Spinal cord (tissue), 10 donors: ENCODE measurements at places on chromosomes 4 and X. TPM values are rescaled to one million over a fixed set of nuclear protein-coding genes. Genes with fewer than 3 reads are reported as not detected.

DNA sequence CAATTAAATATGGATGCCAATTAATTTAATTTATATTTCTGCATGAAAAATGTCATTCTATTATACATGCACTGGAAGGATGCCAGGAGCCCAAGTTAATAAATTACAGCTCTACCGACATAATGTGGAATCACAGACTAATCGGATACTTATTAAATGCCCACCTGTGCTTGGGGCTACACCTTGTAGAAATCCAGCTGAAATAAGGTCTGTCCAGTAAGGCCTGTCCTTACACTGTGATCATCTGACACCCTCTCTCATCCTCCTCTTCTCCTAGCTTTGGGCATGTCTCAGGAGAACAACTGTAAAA, 6.0 kb upstream of the SHISA3 start:
- no peak for DNase-seq
- H3K36me3 ChIP-seq = no peaks in the 10 kb centered on the region
- peaks cover 1% of the 10 kb centered on the region for H3K4me1 ChIP-seq
- H3K27me3 ChIP-seq = peaks cover 15% of the 10 kb centered on the region
- H3K27ac ChIP-seq = no peak overlapping the region
- H3K4me3 ChIP-seq = no peak overlapping the region

DNA sequence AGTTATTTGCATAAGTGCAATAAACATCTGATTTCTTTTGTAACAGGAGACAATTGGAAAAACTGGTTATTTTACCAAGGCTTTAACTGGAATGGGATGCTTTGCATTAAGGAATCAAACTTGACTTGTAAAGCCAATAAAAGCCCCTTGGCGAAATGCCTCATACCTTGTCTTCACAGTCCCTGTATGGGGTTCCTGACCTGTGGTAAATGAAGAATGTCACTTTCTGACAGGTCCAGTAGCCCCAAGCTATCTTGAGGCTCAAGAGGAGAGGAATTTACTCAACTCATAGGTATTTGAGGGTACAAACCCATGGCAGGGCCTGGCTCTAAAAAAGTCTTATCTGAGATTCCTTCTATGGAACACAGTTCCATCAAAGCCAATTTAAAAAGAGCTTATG, 78.0 kb downstream of the ACOX3 start:
- H3K4me3 ChIP-seq = no peak overlapping the region
- no peaks in the 10 kb centered on the region for H3K27me3 ChIP-seq
- peaks cover 3% of the 10 kb centered on the region for H3K4me1 ChIP-seq
- no peak overlapping the region for H3K27ac ChIP-seq
- DNase-seq = no peak
- peaks cover 20% of the 10 kb centered on the region for H3K36me3 ChIP-seq

- no peaks in the 10 kb centered on the region for H3K36me3 ChIP-seq
- peak overlapping the region; percentile 14 for H3K4me3 ChIP-seq
- H3K4me1 ChIP-seq = no peaks in the 10 kb centered on the region
- no peaks in the 10 kb centered on the region for H3K27me3 ChIP-seq
- DNase-seq = peak; percentile 44
- H3K27ac ChIP-seq = peak overlapping the region; percentile 42
These were observed 120.5 kb upstream of the FAT1 start for GRCh38 chr4:186844059-186844681.

DNA sequence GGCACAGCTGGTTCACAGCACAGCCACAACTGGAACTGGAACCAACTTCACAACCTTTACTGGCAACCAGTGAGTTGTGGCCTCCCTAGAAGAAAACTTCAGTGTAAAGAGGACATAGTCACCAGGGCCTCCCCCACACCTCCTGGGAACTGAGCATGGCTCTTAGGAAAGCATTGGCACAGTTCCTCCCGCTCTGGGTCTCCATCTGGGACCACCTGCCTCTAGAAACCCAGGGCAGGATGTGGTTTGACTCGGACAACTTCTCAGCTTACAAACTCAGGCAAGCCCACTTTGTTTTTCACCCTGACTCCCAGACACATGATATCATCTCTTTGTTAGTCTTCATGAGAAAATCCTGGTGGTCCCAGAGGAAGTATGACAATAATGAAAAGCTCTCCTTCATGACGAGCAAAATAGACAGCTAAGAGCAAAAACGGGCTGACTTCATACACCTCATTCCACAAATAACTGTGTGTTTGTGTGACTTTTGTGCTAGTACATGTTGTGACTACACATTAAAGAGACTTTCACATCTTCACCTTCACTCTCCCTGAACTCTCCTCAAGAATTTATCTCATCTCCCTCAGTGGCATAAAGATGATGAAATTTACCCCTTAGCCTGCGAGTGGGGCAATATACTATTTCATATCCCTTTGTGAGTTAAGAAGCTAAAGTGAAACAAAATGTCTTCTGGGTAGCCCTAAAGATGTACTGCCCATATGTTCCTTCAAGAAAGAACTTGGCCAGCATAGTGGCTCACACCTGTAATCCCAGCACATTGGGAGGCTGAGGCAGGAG, 75.4 kb downstream of the SH3KBP1 start:
- peaks cover 2% of the 10 kb centered on the region for H3K27me3 ChIP-seq
- DNase-seq = no peak
- H3K36me3 ChIP-seq = no peaks in the 10 kb centered on the region
- H3K27ac ChIP-seq = no peak overlapping the region
- no peaks in the 10 kb centered on the region for H3K4me1 ChIP-seq

GRCh38 chr4:189048119-189048518, 892.6 kb upstream of the FRG1 start:
- no peak for DNase-seq
- H3K27ac ChIP-seq = no peak overlapping the region
- no peak overlapping the region for H3K4me3 ChIP-seq
- H3K36me3 ChIP-seq = no peaks in the 10 kb centered on the region
- H3K27me3 ChIP-seq = no peaks in the 10 kb centered on the region

DNA sequence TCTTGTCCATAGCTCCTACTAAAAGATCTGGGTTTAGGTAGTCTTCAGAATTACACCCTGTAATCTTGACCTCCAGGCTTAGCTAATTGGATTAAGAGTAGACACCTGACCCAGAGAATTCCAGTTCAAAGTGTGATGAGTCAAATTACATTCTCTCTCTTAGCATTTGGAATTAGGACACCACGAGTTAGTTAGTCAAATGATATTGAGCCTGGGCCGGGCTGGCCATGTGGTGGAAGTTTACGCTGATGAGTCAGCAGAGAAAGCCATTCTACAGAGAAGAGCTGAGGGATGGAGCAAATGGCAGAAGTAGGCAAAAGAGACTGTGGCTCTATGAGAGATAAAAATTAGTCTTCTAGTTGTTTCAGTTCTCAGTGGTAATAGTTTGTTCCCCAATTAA, 31.1 kb downstream of the CEP44 start:
- no peaks in the 10 kb centered on the region for H3K27me3 ChIP-seq
- H3K36me3 ChIP-seq = no peaks in the 10 kb centered on the region
- no peak for DNase-seq
- no peak overlapping the region for H3K4me3 ChIP-seq
- no peaks in the 10 kb centered on the region for H3K4me1 ChIP-seq

GRCh38 chr4:13007802-13008470, 476.2 kb downstream of the RAB28 start:
- H3K4me1 ChIP-seq = no peaks in the 10 kb centered on the region
- DNase-seq = no peak
- no peak overlapping the region for H3K4me3 ChIP-seq
- no peaks in the 10 kb centered on the region for H3K27me3 ChIP-seq
- no peaks in the 10 kb centered on the region for H3K36me3 ChIP-seq

DNA sequence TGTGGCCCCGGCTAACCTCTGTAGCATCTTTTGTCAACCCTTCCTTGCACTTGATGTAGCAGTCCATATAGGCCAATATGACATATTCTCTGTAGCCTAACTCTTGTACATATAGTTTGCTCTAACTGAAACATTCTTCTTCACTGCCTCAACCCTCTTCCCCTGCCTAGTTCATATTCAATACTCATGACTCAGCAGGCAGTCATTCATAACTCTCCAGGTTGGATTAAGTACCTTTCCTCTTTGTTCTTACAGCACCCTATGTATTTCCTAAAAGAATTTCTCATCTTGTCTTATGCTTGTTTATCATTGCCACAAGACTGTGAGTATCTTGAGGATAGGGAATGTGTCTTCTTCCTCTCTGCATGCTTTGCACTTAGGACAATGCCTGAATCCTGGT, 76.9 kb downstream of the TMLHE start:
- H3K4me3 ChIP-seq = no peak overlapping the region
- no peak for DNase-seq
- H3K36me3 ChIP-seq = no peaks in the 10 kb centered on the region
- no peak overlapping the region for H3K27ac ChIP-seq
- H3K4me1 ChIP-seq = no peaks in the 10 kb centered on the region
- H3K27me3 ChIP-seq = no peaks in the 10 kb centered on the region

- H3K4me3 ChIP-seq = no peak overlapping the region
- no peaks in the 10 kb centered on the region for H3K4me1 ChIP-seq
- H3K27ac ChIP-seq = no peak overlapping the region
- DNase-seq = no peak
- H3K27me3 ChIP-seq = no peaks in the 10 kb centered on the region
- peaks cover 3% of the 10 kb centered on the region for H3K36me3 ChIP-seq
These were observed 10.0 kb downstream of the ELMOD2 start for GRCh38 chr4:140533951-140534480.

- H3K27ac ChIP-seq = no peak overlapping the region
- no peak for DNase-seq
- H3K36me3 ChIP-seq = no peaks in the 10 kb centered on the region
- H3K4me3 ChIP-seq = no peak overlapping the region
- no peaks in the 10 kb centered on the region for H3K27me3 ChIP-seq
These were observed 62.6 kb upstream of the TSPAN5 start for GRCh38 chr4:98720871-98721480.

GRCh38 chrX:130625386-130625785, 223.6 kb downstream of the RBMX2 start:
- no peak overlapping the region for H3K27ac ChIP-seq
- H3K4me3 ChIP-seq = no peak overlapping the region
- H3K36me3 ChIP-seq = no peaks in the 10 kb centered on the region
- DNase-seq = no peak

DNA sequence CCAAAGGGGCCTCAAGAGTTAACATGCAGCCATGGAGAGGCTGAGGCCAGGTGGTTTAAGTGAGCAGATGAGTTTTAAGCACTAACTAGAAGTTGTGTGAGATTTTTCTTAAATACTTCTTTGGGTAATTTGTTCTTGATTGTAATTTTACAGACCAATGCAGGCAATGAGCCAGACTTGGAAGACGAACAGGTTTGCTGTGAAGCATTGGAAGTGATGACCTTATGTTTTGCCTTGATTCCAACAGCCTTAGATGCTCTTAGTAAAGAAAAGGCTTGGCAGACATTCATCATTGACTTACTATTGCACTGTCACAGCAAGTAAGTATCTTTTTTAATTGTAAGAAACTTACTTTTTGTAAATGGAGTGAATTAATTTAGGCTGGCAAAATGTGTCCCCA, 103.9 kb downstream of the USP9X start:
- peaks cover 2% of the 10 kb centered on the region for H3K36me3 ChIP-seq
- H3K27ac ChIP-seq = no peak overlapping the region
- no peak for DNase-seq
- H3K4me1 ChIP-seq = no peaks in the 10 kb centered on the region
- H3K4me3 ChIP-seq = no peak overlapping the region

DNA sequence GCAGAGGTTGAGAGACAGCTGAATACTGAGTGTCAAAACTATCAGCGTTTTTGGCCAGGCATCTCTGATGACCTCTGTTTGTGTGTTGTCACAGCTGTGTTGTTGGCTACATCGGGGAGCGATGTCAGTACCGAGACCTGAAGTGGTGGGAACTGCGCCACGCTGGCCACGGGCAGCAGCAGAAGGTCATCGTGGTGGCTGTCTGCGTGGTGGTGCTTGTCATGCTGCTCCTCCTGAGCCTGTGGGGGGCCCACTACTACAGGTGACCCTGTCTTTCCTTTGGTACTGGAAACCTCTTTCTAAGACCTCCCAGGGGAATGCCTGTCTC, 86.9 kb downstream of the EGF start:
- DNase-seq = no peak
- H3K27me3 ChIP-seq = peaks cover 2% of the 10 kb centered on the region
- no peaks in the 10 kb centered on the region for H3K4me1 ChIP-seq
- H3K36me3 ChIP-seq = no peaks in the 10 kb centered on the region
- no peak overlapping the region for H3K4me3 ChIP-seq

DNA sequence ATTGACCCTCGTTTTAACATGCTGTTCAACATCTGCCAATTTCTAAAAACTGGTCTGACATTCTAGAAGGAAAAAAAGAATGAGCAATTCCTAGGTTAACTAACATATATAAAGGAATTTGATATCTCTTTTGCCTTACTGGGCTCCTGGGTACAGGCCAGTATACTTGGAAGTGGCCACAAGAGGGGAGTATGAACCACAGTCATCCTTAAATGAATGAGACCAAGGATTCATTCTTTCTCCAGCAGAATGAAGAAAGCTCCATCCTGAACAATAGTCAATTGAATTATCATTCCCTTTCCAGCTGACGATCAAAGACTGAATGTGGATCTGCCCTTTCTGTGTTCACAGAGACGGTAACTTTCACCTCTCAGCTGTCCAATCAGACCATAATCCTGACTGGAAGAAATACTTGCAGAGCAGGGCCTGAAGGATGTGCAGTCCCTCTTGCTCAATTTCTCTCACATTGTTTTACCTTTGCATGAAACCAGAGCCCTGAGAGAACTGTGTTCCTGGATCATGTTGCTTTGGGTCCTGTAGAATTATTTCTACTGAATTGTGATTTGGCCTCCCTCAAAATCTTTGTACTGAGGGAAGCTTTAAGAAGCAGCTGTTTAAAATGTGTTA, 14.8 kb upstream of the SPARCL1 start:
- DNase-seq = no peak
- no peaks in the 10 kb centered on the region for H3K36me3 ChIP-seq
- H3K27ac ChIP-seq = no peak overlapping the region
- H3K27me3 ChIP-seq = no peaks in the 10 kb centered on the region
- no peak overlapping the region for H3K4me3 ChIP-seq

GRCh38 chrX:37060999-37061398, 52.8 kb downstream of the FAM47C start:
- H3K36me3 ChIP-seq = no peaks in the 10 kb centered on the region
- no peak overlapping the region for H3K4me3 ChIP-seq
- no peaks in the 10 kb centered on the region for H3K4me1 ChIP-seq
- H3K27me3 ChIP-seq = peaks cover 3% of the 10 kb centered on the region
- peak; percentile 6 for DNase-seq

- H3K4me3 ChIP-seq = no peak overlapping the region
- no peak for DNase-seq
- no peaks in the 10 kb centered on the region for H3K27me3 ChIP-seq
These were observed 228.4 kb upstream of the EMCN start for GRCh38 chr4:100746141-100746739.

GRCh38 chrX:68757331-68757730, 71.5 kb upstream of the EFNB1 start:
- no peak overlapping the region for H3K27ac ChIP-seq
- H3K27me3 ChIP-seq = no peaks in the 10 kb centered on the region
- no peaks in the 10 kb centered on the region for H3K36me3 ChIP-seq
- no peaks in the 10 kb centered on the region for H3K4me1 ChIP-seq
- no peak for DNase-seq

The DIPK2B gene
- 9.3 TPM for total RNA-seq

The ITM2A gene
- total RNA-seq = 181 TPM

The TREX2 gene
- total RNA-seq = 0.77 TPM

The NHS gene
- total RNA-seq = 17.7 TPM

The DRP2 gene
- 9.8 TPM for total RNA-seq
